ENCODE measurements at places on chromosomes 6 and 20.

DNA sequence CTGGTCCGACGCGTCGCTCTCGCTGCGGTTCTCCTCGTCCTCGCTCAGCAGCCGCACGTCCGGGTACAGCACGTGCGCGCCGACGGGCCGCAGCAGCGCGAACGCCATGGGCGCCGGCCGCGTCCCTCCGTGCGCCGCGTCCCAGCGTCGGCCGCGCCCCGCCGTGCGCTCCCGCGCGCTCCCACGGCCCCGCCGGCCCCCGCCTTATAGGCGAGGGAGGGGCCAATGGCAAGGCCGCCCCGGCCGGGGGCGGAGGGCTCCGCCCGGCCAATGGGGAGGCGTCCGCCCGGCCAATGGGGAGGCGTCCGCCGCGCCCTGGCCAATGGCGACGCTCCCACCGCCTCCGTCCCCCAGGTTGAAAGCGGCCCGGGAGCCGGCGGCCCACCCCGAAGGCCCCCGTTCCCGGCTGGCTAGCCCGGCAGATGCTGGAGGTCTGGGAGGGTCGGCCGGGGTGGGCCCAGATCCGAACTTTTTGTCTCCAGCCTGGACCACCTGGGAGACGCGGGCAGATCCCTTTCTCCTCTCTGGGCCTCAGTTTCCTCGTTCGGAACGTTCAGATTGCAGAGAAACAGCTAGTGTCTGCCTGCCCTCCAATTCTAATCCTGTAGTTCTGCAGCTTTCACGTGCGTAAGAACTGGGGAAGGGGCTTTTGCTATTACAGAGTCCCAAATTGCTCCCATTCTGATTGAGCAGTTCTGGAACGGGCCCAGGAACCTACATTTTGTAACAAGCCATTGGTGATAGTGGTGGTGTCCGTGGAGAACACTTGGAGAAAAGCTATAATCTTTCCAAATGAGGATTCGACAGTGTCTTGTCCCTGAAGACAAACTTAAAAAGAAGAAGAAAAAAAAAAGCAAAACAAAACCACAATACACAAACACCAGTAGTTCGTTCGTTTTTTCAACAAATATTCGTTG lies at the start of gene TCF15:
TCF15 (minus strand) TSS at position 180 of the 917 bp plus-strand sequence; CDS start at position 108, 72 bp downstream.
- no peak for DNase-seq

- DNase-seq, result no peak
Observed at GRCh38 chr6:3382326-3383279, 74.2 kb downstream of the SLC22A23 start.

DNA sequence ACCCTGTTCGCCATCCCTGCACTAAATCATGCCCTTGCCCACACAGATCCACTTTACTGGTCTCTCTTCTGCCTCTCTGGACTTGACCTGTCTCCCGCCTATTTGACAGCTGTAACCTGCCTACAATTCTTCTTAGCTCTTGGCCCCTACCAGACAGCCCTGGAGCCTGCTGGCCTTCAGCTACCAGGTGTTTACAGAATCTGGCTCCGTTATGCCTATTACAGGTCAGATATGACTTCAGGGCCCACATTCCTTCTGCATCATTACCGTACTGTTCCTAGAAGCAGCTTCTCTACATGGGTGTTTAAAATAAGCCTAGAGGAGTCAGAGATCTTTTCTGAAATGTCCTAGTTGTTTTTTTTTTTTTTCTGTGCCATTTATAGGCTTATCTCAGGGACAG lies 45.4 kb upstream of the CCN6 start:
- DNase-seq, result no peak

- no peak for DNase-seq
Observed at GRCh38 chr6:11043378-11043960, 636 bp downstream of the ELOVL2 start.

DNA sequence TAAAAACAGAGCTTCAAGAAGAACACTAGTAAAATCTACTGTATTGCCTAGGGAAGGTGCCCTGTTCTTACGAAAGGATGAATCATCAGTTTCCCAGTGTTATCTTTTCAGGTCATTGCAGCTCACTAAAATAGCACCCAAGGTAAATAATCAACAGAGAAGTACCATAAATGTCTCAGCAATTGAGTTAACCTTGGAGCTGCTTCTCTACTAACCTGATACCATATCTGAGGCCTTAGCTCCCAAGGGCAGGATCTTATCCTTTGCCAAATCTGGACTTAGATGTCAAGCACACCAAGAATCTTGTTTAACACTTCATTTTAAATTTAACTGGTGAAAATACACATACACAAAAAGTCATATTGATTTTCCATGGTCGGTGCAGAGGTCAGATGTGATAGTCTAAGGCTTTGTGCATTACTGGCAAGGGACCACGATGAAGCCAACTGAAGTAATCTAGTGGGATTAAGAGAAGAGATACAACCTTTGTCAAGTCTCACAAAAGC lies 81.5 kb downstream of the EDN1 start:
- DNase-seq, result no peak

DNA sequence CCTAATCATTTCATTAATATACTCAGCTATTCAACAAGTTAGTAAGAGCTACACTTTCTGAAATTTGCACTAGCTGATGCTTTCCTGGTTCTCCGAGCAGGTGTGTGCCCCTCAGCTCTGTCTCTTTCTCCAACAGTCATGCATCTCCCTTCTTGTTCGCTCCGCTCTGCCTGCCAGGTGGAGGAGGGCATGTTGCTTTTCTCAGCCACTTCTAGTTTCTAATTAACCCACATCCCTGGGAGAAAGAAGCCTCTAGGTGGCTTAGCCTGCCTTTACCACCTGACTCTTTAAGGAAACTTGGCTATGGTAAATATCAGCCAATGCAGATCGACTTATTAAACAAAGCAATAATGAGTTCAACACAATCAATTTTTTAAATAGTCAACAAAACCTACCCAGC lies 34.2 kb downstream of the LRFN2 start:
- DNase-seq, result no peak

DNA sequence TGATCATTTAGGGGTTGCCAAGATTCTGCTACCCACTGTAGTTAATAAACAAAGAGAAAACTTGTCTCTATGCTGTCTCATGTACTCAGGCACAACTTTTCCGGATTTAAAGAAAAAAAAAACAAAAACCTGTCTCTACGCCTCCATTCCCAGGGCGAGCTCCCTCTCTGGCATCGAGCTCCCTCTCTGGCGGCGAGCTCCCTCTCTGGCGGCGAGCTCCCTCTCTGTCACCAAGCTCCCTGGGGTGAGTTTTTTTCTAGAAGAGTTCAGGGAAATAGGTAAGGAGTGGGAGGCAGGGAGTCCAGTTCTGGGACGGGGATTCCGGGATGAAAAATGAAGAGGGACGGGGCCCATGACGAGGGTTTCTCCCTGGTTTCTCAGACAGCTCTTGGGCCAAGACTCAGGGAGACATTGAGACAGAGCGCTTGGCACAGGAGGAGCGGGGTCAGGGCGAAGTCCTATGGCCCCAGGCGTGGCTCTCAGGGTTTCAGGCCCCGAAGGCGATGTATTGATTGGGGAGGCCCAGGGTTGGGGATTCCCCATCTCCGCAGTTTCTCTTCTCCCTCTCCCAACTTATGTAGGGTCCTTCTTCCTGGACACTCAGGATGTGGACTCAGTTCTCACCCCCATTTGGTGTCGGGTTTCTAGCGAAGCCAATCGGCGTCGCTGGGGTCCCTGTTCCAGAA lies 16.5 kb upstream of the HLA-A start:
- no peak for DNase-seq

DNA sequence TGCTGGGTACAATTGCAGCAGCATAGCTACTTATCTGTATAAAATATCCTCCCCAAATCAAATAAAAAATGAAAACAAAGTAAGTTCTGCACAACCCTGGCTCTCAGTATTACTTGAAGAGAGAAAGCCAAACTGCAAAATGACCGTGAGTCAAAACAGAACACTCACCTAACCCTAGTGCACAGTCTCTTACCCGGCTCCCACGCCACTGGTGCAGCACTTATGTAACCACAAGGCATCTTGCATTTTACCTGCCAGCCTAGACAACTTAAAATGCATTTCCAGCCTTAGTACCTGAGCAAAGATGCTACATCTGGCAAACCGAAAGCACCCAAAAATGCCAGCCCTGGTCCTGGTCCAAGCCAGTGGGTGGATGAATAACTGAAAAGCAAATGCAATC lies 12.4 kb upstream of the SIRPB1 start:
- DNase-seq, result peak; percentile 39
